ENCODE measurements at places on chromosomes 7 and 10. TPM values are rescaled to one million over a fixed set of nuclear protein-coding genes. Genes with fewer than 3 reads are reported as not detected.

- H3K27ac ChIP-seq = no peak overlapping the region
- no peaks in the 10 kb centered on the region for H3K36me3 ChIP-seq
- no peaks in the 10 kb centered on the region for H3K4me1 ChIP-seq
- DNase-seq = no peak
- peaks cover 10% of the 10 kb centered on the region for H3K27me3 ChIP-seq
These were observed 78.7 kb upstream of the MKLN1 start for GRCh38 chr7:131249003-131249402.

DNA sequence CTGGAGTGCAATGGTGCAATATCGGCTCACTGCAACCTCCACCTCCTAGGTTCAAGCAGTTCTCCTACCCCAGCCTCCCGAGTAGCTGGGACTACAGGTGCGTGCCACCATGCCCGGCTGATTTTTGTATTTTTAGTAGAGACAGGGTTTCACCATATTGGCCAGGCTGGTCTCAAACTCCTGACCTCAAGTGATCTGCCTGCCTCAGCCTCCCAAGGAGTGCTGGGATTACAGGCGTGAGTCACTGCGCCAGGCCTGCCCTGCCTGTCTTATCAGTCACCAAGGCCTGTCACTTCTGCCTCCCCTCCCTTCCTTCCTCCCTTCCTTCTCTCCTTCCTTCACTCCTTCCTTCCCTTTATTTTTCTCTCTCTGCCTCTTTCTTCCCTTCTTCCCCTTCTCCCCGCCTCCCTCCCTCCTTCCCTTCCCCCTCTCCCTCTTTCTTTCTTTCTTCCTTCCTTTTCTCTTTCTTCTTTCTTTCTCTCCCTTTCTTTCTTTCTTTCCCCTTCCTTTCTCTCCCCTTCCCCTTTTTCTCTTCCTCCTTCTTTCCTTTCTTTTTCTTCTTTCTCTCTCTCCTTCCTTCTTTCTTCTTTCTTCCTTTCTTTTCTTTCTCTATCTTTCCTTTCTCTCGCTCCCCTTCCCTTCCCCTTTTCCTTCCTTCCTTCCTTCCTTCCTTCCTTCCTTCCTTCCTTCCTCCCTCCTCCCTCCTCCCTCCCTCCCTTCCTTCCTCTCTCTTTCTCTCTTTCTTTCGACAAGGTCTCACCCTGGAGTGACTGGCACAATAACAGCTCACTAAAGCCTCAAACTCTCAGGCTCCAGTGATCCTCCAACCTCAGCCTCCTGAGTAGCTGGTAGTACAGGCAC is 3.1 kb upstream of the ST7 start:
- no peak overlapping the region for H3K27ac ChIP-seq
- no peaks in the 10 kb centered on the region for H3K27me3 ChIP-seq
- no peak for DNase-seq

GRCh38 chr7:138886501-138886917 is 88.5 kb upstream of the ATP6V0A4 start:
- no peaks in the 10 kb centered on the region for H3K36me3 ChIP-seq
- no peak overlapping the region for H3K27ac ChIP-seq
- H3K27me3 ChIP-seq = peaks cover 3% of the 10 kb centered on the region
- H3K4me3 ChIP-seq = no peak overlapping the region

DNA sequence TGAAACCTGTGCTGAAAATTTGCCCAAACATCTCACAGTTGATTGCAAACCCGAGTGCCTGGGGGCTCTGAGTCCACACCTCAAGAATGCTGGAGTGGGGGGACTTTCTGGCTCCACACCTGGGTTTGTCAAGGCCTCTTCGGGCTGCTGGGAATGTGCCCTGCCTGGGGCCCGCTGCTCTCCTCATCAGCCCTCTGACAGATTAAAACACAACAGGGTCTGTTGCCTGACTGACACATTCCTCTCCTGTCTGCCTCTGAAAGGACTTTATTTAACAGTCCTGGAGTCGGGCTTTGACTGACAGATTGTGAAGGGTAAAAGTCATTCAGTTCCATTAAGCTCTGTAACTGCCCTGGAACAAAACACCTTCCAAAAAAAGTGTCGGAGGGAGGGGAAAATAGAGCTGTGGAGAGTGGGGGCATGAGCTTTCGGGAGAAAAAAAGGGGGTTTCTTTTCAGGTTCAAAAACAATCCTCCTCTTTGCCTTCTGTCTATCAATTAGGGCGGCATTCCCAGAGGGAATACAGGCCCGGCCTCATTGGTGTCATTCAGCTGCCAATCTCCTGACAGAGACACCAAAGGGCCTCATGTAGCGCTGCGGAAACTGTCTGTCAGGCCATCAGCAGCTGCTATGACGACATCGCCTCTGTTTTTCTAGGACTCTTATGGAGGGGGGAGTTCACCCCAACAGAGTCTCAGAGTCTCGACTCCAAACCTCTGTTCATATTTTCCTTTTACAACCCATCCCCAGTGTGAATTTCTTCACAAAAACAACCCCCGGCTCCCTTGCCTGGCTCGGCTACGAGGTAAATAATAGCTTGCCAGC is 398.8 kb upstream of the NFE2L3 start:
- peaks cover 7% of the 10 kb centered on the region for H3K27me3 ChIP-seq
- no peaks in the 10 kb centered on the region for H3K4me1 ChIP-seq
- H3K27ac ChIP-seq = no peak overlapping the region
- DNase-seq = no peak
- no peaks in the 10 kb centered on the region for H3K36me3 ChIP-seq

GRCh38 chr10:11949152-11949551 is 93.5 kb downstream of the UPF2 start:
- H3K27ac ChIP-seq = peak overlapping the region; percentile 33
- no peaks in the 10 kb centered on the region for H3K27me3 ChIP-seq
- H3K4me3 ChIP-seq = no peak overlapping the region
- peaks cover 62% of the 10 kb centered on the region for H3K36me3 ChIP-seq

- H3K27ac ChIP-seq = no peak overlapping the region
- no peaks in the 10 kb centered on the region for H3K36me3 ChIP-seq
- H3K4me3 ChIP-seq = no peak overlapping the region
- DNase-seq = no peak
These were observed 66.1 kb upstream of the AQP1 start for GRCh38 chr7:30845426-30846135.

- no peak overlapping the region for H3K4me3 ChIP-seq
- H3K36me3 ChIP-seq = peaks cover 3% of the 10 kb centered on the region
- H3K27me3 ChIP-seq = no peaks in the 10 kb centered on the region
- H3K27ac ChIP-seq = no peak overlapping the region
- DNase-seq = peak; percentile 25
- H3K4me1 ChIP-seq = peaks cover 50% of the 10 kb centered on the region
These were observed 163.8 kb downstream of the ELMO1 start for GRCh38 chr7:37284805-37285231.

DNA sequence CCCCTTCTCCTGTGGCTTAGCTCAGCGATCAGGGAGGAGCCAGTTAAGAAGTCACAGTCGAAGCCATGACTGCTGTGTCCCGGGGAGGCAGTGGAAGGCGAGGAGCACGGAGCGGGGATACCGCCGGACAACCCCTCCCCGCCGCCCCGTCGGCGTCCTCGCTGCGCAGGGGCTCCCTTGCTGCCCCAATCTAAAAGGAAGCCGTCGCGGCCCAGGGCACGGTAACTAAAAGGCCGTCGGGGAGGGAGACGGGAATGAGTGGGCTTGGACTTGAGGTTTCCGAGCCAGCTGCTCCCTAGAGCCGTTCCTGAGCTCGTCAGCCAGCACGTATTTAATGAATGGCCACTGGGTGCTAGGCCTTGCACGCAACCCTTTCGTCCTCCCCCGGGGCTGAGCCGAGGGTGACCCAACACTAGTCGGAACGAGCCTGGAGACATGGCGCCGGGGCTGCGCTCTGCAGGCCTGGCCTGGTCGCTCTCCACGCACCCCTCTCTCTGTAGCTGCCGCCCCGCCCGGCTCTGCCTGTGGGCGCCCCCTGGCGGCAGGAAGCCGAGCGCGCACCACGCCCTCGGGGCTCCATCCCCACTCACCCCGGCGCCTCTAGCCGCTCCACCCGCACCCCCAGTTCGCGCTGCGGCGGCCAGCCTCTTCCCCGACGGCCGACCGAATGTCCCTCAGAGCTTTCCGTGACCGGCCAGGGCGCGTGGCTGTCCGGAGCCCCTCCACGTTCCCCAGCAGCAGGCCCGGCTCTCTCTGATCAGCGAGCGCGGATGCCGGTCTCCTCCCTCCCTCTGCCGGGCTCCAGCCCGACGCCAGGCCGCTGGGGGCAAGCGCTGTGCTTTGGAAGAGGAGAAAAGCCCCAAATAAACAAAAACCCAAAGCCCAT is 29.3 kb upstream of the KCNK18 start:
- peaks cover 7% of the 10 kb centered on the region for H3K4me1 ChIP-seq
- H3K27me3 ChIP-seq = peaks cover 67% of the 10 kb centered on the region
- no peaks in the 10 kb centered on the region for H3K36me3 ChIP-seq
- DNase-seq = peak; percentile 54
- no peak overlapping the region for H3K27ac ChIP-seq

DNA sequence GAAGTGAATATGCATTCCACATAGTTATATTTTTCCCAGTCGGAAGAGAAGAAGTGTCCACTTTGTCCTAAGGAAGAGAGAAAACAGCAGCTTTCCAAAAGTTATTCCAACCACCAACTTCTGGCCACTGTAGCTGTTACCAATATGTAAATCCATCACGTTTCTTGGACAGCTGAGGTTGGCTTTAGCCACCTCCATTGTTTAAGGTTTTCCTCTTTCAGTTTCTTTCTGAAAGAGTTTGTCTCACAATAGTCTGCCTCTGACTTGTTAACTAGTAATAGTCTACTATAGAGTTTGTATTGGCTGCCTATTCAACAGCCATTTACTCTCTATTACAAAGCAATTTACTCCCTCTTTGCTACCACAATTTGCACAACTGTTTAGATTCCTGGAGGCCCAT is 457.6 kb upstream of the LRRN3 start:
- no peaks in the 10 kb centered on the region for H3K36me3 ChIP-seq
- no peak overlapping the region for H3K4me3 ChIP-seq
- no peaks in the 10 kb centered on the region for H3K27me3 ChIP-seq

DNA sequence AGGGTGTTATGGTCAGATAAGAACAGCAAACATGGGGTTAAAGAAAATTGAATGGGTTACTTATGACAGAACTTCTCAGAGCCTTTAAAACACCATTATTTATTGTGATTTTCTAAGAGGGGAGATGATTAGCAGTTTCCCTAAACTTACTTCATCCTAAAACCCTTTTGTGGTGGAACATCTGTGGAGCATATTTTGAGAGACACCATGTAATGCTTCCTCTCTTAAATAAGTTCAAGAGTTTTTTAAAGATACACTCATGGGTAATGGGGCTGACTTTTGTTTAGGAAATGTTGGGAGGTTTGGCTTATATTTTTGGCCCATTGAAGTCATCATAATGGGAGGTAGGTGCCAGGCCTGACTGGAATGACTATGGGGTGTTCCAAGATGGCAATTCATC is 8.4 kb upstream of the PDCD4 start:
- H3K36me3 ChIP-seq = no peaks in the 10 kb centered on the region
- DNase-seq = no peak
- no peak overlapping the region for H3K4me3 ChIP-seq
- H3K27me3 ChIP-seq = no peaks in the 10 kb centered on the region

- H3K36me3 ChIP-seq = no peaks in the 10 kb centered on the region
- no peak for DNase-seq
- no peaks in the 10 kb centered on the region for H3K27me3 ChIP-seq
- H3K4me3 ChIP-seq = no peak overlapping the region
These were observed 91.5 kb upstream of the TCERG1L start for GRCh38 chr10:131402771-131403650.

GRCh38 chr7:65796205-65796604 is 76.7 kb upstream of the VKORC1L1 start:
- no peak overlapping the region for H3K4me3 ChIP-seq
- DNase-seq = no peak
- H3K4me1 ChIP-seq = no peaks in the 10 kb centered on the region
- no peaks in the 10 kb centered on the region for H3K36me3 ChIP-seq

- no peak overlapping the region for H3K27ac ChIP-seq
- DNase-seq = no peak
- H3K4me1 ChIP-seq = no peaks in the 10 kb centered on the region
- no peaks in the 10 kb centered on the region for H3K27me3 ChIP-seq
These were observed 175.8 kb downstream of the TNS3 start for GRCh38 chr7:47405921-47406800.

- H3K4me3 ChIP-seq = no peak overlapping the region
- no peaks in the 10 kb centered on the region for H3K36me3 ChIP-seq
- no peak overlapping the region for H3K27ac ChIP-seq
- peaks cover 17% of the 10 kb centered on the region for H3K4me1 ChIP-seq
These were observed 13.4 kb downstream of the SHH start for GRCh38 chr7:155798673-155799439.

GRCh38 chr7:36911788-36912187 is 187.5 kb upstream of the AOAH start:
- no peaks in the 10 kb centered on the region for H3K27me3 ChIP-seq
- H3K4me3 ChIP-seq = no peak overlapping the region
- DNase-seq = no peak
- H3K27ac ChIP-seq = no peak overlapping the region
- H3K36me3 ChIP-seq = peaks cover 43% of the 10 kb centered on the region
- no peaks in the 10 kb centered on the region for H3K4me1 ChIP-seq

DNA sequence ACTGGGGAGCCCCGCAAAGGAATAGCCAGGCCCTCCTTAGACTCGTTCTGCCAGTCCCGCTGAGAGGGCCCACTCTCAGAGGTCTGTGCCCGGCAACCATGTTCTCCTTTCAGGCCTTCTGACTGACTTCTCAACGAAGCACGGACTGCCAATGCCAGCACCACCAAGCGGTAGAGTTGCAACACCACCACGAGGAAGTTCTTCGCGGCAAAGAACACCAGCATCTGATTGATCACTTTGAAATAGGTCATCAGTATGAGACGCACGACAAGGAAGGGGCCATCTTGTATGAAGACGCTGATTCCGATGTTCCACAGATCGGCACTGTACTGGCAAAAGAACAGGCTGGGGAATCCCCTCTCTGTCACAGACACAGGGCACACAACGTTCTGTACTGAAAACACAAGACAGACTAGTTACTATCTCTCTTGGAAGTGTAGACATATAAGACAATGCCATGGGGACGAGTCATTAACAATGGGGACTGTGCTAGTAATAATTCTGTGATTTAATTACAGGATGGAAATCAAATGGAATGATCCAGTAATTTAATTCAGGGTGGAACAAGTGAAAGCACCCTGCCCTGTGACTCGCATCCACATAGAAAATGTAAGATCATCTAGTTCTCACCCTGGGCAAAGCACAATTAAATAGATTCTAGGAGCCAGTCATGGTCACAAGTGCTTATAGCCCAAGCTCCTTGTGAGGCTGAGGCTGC is 42.7 kb downstream of the TMEM26 start:
- no peak overlapping the region for H3K27ac ChIP-seq
- H3K4me1 ChIP-seq = no peaks in the 10 kb centered on the region
- no peak overlapping the region for H3K4me3 ChIP-seq

DNA sequence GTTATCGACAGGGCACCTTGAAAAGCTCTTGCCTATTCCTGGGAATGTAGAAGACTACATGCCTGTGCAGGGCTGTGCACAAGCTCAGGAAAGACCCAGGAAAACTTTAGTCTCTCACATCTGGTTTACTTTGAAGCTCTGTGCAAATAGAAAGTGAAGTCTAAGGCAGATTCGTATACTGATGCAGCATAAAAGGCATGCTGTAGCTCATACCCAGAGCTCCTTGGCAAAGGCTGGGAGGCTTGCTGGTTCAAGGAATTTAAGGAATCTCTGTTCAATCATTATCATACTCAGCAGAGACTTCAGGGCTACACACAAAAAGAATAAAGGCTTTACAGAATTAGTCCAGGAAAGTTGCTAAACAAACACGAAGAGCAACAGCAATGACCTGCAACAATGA is 192.0 kb downstream of the OTUD1 start:
- no peak overlapping the region for H3K4me3 ChIP-seq
- H3K4me1 ChIP-seq = no peaks in the 10 kb centered on the region
- DNase-seq = no peak
- no peaks in the 10 kb centered on the region for H3K36me3 ChIP-seq
- H3K27me3 ChIP-seq = peaks cover 6% of the 10 kb centered on the region
- no peak overlapping the region for H3K27ac ChIP-seq

The MEOX2 gene
- total RNA-seq = not detected

The GIMAP4 gene
- 0.40 TPM for total RNA-seq

The CTBP2 gene
- 0.29 TPM for total RNA-seq

The SEMA3C gene
- not detected for total RNA-seq

The FAM131B gene
- total RNA-seq = not detected

The ZNF438 gene
- 3.9 TPM for total RNA-seq

The TMEM176A gene
- not detected for total RNA-seq

The PCLO gene
- 0.07 TPM for total RNA-seq

Data from activated B cell treated with CpG ODN at 0.5 μM for 24 hours (primary cell).